Cerebellar nuclear complex (tissue), 1 donor: ENCODE measurements at places on chromosomes 1 and 21.

- DNase-seq, result no peak
Measured at GRCh38 chr21:37082856-37083528, 9.9 kb downstream of the TTC3 start.

GRCh38 chr21:37039411-37040075, 33.0 kb downstream of the RIPPLY3 start:
- DNase-seq, result no peak

GRCh38 chr1:25671929-25672328, 55.3 kb downstream of the MAN1C1 start:
- DNase-seq, result no peak

GRCh38 chr21:42692688-42693087, 39.3 kb downstream of the PDE9A start:
- no peak for DNase-seq

DNA sequence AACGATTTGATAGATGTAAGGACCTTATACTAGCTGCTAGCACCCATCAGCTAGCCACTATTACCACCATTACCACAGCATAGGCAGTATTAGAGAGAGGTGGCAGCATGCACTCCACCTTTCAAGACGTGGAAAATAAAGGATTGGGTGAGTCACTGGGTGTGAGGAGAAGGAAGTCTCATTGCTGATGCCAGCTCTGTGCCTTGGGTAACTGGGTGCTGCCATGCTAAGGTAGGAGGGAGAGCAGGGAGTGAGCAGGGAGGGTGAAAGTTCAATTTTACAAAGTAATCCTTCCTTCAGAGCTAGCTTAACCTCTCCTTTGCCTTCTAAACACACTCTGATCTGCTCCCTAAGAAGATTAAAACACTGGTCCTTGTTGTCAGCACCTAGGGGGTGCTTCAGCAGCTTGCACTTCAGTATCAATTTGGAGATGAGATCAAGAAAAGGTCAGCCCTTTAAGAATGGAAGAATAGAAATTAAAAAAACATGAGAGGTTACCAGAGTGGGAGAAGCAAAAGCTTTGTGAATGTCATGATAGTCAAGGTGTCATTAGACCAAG, 1.8 kb upstream of the LIN9 start:
- no peak for DNase-seq

GRCh38 chr21:28135646-28136045, 857.0 kb downstream of the LTN1 start:
- DNase-seq, result no peak

DNA sequence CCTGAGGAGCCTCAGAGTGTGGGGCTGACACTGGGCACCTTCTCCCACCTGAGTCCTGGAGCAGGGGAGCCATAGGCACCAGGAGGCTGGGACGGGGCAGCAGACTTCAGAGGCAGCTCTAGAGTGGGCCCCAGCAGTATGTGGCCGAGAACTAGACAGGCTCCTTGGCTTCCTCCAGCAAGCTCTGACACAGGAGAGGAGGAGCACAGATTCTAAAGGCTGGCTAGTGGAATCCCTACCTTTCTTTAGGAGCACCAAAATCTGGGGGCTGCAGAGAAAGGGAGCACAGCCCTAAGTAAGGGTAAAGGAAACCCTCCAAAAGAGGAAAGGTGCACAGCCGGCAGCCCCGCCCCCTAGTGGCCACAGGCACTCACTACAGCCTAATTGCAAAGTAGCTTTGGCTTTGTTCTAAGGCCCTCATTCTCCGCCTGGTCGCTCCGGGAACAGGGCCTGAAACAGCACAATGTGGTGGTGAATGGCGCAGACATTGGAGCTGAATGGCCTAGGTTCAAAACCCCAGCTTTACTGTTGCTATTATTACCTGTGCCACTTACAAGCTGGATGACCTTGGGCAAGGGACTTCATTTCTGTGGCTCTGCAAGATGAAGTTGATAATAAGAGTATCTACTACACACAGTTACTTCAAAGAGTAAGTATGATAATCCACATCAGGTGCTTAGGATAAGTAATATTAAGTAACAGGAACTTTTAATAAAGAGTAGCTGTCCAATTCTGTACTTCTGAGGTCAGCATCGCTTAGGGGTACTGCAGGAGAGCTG, 8.8 kb upstream of the GUCA2A start:
- no peak for DNase-seq

DNA sequence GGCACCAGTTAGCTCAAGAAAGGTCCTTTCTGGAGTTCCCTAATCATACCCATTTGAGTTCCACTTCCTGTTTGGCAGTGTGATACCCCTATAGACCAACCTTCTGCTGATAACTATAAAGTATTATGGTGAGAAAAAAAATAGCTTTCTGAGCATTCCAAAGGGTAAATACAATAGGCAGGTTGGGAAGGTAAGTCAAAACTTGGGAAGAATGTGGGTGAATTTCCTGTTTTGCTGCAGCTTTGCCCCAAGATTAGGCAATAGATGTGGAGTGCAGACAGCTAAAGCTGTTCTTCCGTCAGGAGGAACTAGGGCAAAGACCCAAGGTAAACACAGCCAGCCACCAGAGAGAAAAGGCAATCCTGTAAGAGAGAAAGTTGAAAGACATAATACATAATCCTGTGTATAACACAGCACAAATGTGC, 49.9 kb upstream of the GUCA2A start:
- no peak for DNase-seq

DNA sequence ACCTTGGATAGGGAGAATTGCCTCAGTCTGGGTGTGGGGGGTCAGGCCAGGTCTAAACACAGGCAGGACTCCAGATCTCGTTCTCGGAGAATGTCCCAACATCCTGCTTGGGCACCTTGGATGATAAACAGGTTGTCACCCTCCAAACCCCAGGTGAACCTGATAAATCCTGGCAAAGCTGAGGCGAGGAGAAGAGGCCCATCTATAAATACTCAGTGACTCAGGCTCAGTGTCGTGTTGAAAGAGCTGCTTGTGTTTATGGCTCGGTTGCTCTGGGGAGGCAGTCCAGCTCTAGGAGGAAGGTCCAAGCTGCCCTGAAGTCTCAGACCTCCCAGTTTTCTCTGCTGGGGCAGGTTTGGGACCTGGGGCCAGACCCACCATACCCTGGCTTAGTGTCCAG, 15.8 kb upstream of the TRIM63 start:
- DNase-seq, result no peak

GRCh38 chr1:110255392-110255787, 45.3 kb downstream of the KCNC4 start:
- DNase-seq, result peak; percentile 28

- no peak for DNase-seq
Measured at GRCh38 chr1:65263286-65263685, 46.1 kb upstream of the DNAJC6 start.

- no peak for DNase-seq
Measured at GRCh38 chr1:184260382-184260781, 126.4 kb upstream of the C1orf21 start.

DNA sequence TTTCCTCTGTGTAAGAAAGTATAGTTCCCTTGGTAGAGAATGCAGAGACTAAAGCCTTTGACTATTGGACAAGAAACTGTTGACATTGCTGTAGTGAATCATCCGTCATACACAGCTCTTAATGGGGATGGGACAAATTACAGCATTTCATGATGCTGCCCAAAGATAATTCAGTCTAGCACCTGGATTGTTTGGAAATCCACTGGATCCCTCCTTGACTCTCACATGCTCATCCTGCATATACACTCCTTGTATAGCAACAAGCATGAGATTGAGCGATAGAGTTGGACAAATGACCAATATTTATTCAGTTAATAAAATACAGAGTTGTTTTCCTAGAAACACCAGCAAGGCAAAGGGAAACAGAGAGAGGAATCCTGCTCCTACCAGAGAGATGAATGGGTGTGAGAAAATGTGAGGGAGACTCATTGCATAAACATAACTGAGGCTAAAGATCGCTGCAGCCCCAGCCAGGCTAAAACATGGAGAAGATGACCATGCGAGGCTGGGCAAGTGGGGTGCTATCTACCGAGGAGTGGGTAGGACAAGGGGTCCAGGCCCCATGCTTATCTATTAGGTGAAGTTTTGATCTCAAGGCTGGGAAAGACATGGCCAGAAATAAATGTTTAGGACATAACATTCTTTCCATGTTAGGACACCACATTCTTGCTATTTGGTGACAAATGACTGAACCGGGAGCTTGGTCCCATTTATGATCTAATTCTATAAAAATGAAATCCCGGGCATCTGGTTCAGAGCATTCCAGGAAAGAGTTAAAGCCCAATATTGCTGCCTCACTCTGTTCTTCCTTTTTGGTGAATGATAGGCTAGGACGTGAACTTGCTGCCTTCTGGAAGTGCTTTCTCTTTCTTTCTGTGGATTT, 153.2 kb downstream of the TGFB2 start:
- DNase-seq, result no peak

DNA sequence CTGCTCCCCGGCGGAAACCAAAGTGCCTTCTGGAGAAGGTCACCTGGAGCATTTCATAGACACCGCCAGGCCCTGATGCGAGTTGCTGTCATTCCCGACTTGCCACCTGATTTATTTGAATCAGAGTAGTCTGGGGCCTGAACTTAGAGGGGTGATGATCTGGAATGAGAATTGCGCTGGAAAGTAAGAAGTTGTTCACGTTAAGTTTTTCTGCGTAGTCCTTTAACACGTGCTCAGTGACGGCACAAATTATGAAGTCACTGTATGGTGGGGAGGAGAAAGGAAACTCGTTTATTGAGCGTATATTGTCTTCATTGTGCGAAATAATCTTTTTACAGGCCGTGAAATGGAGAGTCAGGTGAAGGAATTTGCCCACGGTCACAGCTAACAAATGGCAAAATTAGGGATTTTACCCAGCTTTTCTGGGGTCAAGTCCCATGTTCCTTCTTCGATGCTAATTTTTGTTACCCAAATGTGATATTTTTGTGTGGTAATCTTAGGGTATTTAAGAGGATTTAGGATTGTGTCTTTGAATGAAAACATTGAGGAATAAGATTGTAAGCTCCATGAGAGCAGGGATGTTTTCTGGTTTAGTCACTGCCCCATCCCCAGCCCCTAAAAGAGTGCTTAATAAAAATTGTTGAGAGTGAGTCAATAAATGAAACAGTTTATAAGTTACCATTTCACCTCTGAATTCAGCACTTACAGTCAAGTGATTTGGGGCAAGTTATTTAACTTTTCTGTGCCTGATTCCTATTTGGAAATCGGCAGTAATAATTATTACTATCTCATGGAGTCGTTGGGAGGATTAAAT, 46.4 kb upstream of the NBL1 start:
- no peak for DNase-seq

DNA sequence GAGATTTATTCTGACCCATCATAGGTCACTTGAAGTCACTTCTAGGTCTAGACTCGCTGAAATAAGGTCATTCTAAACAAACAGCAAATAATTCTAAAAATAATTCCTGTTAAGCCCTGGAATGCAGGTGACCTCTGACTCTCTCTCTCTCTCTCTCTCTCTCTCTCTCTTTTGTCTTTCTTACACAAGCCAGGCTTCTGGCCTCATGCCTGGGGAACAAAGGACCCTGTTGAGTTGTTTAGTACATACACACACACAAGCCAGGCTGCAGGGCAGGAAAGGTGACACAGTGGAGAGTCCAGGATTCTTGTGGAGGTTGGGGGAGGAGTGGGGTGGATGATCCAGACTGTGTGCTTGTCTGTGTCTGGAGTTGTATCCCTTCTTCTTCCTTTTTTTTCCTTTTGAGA, 4.0 kb upstream of the MEX3A start:
- no peak for DNase-seq

DNA sequence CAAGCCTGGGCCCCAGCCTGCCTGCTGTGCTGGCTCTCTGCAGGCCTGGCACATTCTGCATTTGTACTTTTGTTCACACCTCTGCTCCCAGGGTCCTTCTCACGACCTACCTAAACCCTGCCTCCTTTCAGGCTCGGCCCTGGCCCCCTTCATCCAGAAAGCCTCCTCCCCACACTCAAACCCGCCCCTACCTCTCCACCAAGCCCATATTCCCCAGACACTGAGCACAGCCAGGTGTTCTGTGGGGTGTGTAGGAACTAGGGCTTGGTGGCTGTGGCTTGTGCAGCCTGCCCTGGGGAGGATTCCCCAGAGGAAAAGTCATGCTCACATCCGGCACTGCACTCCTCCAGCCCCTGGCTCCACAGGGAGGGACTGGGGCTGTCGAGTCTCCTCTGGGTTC, 8.2 kb upstream of the MIXL1 start:
- DNase-seq, result no peak

DNA sequence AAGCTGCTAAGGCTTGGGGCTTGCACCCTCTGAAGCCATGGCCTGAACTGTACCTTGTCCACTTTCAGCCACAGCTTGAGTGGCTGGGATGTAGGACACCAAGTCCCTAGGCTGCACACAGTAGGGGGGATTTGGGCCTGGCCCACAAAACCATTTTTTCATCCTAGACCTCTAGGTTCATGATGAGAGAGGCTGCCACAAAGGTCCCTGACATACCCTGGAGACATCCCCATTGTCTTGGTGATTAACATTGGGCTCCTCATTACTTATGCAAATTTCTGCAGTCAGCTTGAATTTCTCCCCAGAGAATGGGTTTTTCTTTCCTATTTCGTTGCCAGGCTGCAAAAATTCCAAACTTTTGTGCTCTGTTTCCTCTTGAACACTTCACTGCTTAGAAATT, 26.3 kb upstream of the CHODL start:
- DNase-seq, result no peak

DNA sequence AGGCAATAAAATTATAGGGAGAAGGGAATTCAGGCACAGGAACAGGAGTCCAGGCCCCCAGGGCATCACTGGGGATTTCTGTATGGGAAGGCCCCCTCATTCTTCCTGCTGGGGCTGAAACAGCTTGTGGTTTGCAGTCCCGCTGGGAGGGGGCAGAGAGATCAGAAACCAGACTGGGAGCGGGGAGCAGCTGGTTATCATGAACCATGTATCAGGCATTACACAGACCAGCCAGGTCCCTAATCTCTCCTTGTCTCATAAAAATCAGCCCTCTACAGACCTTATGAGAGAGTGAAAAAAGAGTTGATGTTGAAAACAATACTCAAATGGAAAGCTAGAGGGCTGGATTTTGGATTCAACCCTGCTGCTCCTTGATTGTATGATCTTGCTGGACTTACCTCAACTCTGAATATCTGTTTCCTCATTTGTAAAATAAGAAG, 93.4 kb upstream of the F3 start:
- DNase-seq, result no peak

DNA sequence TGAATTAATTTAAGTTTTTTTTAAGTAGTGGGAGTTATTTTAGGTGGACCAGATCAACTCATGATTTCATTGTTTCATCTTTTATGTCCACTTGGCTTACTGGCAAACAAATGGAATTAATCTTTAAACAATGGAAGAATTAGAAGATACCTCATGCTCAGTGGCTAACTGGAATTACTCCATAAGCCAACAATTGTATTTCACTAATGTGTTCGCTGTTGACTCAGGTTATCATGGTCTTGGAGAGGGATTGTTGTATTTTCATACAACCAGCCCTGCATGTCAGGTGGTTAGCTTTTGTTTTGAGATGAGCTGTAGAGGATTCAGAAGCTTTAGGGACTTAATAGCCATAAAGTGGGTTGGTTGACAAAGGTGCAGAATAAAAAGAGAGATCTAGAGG, 57.2 kb upstream of the HMCN1 start:
- no peak for DNase-seq

GRCh38 chr1:199684686-199685273, 342.7 kb upstream of the NR5A2 start:
- no peak for DNase-seq

- no peak for DNase-seq
Measured at GRCh38 chr1:53413175-53414001, 45.8 kb upstream of the DMRTB1 start.

- no peak for DNase-seq
Measured at GRCh38 chr1:24345334-24345733, 26.2 kb downstream of the GRHL3 start.

GRCh38 chr1:167950569-167950968, 13.7 kb upstream of the MPC2 start:
- no peak for DNase-seq
